ENCODE measurements at places on chromosomes 16 and 17.

GRCh38 chr16:86542756-86543750 is 12.0 kb downstream of the MTHFSD start:
- no peak for DNase-seq

GRCh38 chr17:40777971-40778370 is 4.4 kb downstream of the KRT27 start:
- DNase-seq = no peak

GRCh38 chr16:78292844-78293380 is 193.5 kb downstream of the WWOX start:
- DNase-seq = no peak

- peak; percentile 58 for DNase-seq
Observed at GRCh38 chr16:82263521-82264143, 93.6 kb upstream of the MPHOSPH6 start.

DNA sequence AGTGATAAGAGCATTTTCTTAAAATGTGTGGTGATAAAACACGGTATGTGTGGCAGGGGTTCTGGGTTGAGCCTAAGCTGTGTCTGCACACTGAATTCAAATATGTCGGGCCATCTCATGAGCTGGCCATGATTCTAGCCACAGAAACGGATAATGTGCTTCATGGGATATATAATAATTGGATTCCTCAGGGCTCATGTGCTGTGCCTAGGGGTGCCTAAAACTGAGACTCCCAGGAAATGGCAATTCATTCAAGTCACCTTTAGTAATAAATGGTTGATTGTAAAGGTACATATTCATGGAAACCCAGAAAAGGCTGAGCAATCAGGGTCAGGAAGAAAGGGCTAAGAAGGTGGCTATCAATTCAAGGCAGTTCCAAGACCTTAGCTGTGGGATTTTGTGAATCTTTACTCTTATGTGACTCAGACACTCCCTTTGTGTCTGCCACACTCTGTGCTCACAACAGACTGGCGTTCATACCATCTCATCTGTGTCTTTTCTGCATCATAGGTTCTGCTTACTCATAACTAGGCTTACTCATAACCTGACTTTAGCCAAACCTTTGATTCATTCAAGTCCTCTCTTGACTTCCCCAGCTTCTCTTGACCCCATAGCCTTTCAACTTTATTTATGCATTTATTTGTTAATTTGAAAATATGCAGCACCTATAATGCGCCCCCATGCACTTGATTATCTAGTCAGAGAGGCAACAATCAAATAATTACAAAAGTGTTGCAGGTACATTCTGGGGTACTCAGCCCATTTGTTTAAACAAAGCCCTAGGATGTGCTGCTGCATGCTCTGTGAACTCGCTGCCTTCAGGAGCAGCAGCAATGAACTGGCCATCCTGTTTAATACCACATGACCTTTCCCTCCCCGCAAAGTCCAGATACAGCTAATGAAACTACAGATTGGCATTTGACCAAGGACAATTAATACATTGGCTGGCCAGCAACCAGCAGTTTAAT is 28.4 kb upstream of the MED13 start:
- DNase-seq = peak; percentile 82

- no peak for DNase-seq
Observed at GRCh38 chr17:78853926-78854394, 13.3 kb upstream of the USP36 start.

- peak; percentile 77 for DNase-seq
Observed at GRCh38 chr17:40168262-40168832, 8.9 kb upstream of the RAPGEFL1 start.

Data from fibroblast of upper back skin (primary cell).